ENCODE measurements at places on chromosomes 2 and 18.

GRCh38 chr18:34779112-34779511 is 69.0 kb downstream of the DTNA start:
- DNase-seq = no peak

DNA sequence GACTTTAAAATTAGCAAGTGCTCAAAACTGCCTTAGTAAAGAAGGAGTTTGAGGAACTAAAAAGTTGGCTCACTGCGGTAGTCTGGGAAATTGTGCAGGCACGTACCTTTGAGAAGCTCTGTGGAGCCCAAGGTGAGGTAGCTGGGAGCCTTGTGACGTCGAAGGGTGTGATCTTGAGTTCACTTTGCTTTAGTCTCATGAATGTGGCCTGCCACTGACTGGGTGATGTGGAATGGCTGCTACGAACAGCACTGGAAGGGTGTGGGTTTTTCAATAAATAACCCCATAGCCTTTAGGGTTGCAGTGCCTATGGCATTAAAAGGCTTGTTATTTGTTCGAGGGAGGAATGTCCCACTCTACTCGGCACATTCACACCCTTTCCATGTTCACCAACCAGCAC is 312.3 kb downstream of the PRKCE start:
- DNase-seq = no peak

GRCh38 chr18:62126737-62127136 is 60.1 kb downstream of the PIGN start:
- DNase-seq = no peak

DNA sequence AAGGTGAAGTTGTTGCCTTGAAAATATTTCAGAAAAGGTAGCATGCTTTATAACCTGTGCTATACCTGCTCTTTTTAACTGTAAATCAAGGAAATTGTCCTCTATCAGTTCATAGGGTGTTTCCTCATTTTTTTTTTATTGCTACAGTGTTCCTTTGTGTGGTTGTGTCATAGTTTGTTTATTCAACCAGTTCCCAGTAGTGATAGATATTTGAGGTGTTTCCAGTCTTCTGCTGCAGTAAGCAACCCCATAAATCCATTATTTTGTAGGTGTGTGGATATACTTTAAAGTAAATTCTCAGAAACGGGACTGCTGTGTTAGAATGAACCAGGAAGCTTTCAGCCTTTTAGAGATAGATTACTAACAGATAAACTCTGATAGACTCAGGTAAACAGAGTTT is 39.6 kb downstream of the SEMA4F start:
- no peak for DNase-seq

DNA sequence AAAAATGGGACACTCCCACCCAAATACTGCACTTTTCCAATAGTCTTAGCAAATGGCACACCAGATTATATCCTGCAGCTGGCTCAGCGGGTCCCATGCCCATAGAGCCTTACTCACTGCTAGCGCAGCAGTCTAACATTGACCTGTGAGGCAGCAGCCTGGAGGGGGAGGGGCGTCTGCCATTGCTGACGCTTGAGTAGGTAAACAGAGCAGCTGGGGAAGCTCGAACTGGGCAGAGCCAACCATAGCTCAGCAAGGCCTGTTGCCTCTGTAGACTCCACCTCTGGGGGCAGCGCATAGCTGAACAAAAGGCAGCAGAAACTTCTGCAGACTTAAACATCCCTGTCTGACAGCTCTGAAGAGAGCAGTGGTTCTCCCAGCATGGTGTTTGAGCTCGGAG is 110.4 kb downstream of the CTIF start:
- no peak for DNase-seq

- DNase-seq = no peak
Measured at GRCh38 chr2:44083054-44083453, 85.6 kb upstream of the PPM1B start.

GRCh38 chr18:28163201-28163775 is 13.6 kb downstream of the CDH2 start:
- DNase-seq = no peak

DNA sequence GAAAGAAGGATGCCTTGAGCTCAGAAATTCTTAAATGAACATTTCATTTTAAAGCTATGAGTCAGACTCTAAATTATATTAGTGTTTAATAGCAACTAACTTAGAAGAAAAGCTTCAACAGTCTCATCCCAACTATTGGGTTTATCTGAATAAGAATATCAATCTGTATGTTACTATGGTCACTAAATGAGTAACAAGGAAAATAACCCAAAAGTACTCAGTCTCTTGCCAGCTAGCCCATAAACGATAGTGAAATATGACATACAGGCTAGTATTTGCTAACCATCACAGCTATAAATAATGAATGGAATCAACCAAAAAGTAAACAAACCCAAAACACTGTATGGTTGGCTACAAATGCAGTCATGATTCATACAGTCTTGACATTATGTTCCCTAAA is 174.9 kb downstream of the RAB3GAP1 start:
- DNase-seq = no peak

DNA sequence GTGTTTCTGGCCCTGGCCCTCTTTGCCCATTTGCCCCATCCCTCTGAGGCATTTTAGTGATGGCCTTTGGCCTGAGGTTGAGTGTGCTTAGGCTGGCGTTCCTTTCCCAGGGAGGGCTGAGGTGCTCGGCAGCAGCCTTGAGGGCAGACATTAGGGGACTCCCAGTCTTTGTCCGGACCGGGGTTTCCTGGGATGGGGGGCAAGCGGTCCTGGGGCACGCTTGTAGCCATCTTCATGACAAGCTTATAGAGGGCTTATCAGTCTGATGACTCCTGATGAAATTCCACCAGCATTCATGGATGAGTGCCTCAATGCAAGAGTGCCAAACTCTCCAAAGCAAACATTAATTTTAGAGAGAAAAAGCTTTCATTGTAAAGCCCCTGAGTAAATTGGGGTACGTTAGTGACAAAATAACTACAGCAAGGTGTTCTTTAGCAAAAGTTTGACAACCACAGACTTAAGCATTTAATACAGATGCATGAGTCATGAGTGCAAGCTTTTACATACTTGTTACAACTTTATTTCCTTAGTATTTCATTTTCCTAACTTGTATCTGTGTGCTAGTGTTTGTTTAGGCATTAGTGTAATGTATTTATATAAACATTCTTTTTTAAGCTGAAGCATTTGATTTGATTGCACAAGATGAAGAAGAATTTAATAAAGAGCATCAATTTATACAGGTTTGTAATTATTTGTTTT is 45.6 kb downstream of the CEP192 start:
- DNase-seq = no peak

DNA sequence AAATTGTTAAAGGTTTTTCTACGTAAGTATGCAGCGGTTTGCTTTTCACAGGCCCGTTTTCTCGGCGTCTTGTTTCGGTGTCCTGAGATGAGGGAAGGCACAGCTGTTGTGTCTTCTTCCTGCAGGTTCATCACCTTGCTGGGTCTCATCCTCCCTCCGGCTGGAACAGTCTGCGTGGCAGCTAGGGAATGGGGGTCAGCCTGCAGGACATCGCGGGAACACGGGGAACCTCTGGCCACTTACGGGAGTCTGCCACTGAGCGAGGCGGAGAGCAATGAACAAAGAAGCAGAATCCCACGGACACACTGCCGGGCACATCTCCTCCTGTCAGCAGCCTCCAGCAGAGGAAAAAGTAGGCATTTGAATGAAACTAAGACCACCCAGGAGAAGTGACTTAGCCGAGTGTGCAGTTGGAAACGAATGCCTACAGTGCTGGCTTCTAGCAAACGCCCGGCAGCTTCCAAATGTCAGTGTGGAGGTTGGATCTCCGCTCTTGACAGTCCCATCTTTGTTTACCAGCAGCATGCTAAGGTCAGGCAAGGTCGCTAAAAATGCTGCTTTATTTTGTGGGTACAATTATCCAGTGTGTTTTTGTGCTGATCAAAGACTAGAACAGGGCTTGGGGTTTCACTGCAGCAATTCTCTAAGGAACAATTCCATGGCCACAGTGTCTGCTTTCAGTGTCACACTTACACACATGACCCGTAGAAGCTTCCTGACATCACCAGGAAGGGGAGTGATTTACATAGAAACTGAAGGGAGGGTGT is 109.8 kb upstream of the SEC11C start:
- no peak for DNase-seq

DNA sequence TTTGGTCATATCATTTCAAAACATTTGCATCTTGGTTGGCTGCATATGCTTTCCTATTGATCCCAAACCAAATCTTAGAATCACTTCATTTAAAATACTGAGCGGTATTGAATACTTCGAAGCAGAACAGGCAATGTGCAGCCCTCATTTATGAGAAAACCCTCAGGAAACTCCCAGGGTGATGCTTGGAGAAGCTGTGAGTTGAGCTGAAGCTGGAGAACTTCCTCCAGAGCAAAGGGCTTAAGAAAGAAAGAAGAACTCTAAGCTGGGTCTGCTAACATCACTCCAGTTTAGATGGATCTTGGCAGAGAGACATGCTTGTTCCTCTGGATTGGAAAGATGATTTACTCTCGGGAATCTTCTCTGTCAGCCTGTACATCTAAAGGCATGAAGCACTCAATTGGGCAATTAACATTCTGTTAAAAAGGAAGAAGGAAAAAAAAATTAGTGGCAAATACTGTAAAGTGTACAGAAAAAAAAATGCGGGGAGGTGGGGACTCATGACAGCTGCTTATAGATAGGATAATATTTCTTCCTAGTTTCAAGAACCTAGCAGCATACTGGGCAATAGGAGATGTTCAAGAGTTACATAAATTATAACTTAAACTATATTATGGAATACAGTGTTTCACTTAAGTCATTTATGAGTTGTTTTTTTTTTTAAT is 49.5 kb downstream of the ATIC start:
- no peak for DNase-seq

DNA sequence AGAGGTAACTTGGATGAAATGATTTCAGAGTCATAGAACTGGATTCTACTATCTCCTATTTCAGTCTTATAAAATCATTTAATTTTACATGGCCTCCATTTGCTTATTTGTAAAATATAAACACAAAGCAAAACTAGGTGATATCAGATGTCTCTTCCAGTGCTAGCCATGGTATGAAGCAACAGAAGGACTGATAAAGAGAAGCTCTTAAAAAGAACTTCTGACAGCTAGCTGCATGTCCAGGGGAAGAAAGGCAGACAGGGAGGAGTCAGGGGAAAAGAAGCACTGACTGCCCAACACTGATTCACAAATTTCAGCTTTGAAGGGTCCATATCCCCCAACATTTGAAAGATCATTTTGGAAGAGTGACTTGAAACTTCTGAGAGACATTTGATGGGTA is 6.4 kb downstream of the SLC8A1 start:
- no peak for DNase-seq

GRCh38 chr2:173770947-173771678 is 194.1 kb downstream of the SP3 start:
- DNase-seq = no peak

DNA sequence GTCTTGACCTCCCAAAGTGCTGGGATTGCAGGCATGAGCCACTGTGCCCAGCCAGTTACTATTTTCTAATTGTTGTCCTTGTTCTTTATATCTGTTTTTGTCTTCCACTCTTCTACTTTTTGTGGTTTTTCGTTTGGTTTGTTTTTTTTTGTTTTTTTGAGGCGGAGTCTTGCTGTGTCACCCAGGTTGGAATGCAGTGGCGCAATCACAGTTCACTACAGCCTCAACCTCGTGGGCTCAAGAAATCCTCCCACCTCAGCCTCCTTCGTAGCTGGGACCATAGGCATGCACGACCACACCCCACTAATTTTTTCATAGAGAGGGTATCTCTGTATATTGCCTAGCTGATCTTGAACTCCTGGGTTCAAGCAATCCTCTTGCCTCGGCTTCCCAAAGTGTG is 100.7 kb downstream of the EHBP1 start:
- no peak for DNase-seq

GRCh38 chr2:15275346-15275745 is 285.8 kb downstream of the NBAS start:
- no peak for DNase-seq

DNA sequence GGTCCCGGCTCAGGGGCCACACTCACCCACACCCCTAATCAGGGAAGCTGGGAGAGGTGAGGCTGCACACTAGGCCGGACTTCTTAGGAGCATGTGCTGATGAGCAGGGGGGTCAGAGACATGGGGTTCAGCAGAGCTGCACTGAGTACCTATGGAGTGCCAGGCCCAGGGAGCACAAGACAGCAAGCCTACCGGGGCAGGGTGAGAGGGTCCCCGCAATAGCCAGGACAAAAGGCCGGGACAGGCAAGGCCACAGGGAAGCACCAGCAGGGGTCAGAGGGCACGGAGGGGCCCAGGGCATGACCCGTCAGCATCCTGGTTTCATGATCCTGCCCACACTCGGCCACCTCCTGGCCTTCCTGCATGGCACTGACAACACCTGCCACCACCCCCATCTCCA is 73.5 kb downstream of the TNS1 start:
- DNase-seq = no peak

DNA sequence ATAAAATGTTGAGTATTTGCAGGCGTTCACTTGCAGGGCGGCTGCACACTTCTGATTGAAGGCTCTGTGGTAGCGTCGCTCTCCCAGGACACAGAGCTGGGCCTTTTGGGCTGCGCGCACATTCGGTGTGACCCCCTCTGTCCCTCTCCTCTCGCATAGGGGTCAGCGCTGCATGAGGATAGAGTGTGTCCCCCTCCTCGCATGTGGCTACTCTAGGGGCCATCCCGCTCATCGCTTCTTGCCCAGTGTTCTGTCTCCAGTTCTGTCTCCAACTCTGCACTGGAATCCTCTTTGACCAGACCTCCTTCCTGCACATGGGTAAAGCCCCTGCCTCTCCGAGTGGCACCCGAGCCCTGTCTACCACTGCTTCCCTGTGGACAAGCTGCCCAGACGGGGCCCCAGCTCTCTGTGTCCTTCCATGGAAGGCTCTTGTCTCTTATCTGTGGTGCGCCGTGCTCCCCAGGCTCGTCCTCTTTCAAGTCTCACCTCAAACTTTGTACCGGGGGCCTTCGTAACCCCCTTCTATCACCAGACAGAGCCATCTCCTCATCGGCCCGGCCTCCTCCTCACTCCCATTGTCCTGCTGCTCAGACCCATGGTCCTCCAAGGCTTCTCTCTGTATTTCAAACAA is 278.0 kb upstream of the HDAC4 start:
- DNase-seq = no peak

DNA sequence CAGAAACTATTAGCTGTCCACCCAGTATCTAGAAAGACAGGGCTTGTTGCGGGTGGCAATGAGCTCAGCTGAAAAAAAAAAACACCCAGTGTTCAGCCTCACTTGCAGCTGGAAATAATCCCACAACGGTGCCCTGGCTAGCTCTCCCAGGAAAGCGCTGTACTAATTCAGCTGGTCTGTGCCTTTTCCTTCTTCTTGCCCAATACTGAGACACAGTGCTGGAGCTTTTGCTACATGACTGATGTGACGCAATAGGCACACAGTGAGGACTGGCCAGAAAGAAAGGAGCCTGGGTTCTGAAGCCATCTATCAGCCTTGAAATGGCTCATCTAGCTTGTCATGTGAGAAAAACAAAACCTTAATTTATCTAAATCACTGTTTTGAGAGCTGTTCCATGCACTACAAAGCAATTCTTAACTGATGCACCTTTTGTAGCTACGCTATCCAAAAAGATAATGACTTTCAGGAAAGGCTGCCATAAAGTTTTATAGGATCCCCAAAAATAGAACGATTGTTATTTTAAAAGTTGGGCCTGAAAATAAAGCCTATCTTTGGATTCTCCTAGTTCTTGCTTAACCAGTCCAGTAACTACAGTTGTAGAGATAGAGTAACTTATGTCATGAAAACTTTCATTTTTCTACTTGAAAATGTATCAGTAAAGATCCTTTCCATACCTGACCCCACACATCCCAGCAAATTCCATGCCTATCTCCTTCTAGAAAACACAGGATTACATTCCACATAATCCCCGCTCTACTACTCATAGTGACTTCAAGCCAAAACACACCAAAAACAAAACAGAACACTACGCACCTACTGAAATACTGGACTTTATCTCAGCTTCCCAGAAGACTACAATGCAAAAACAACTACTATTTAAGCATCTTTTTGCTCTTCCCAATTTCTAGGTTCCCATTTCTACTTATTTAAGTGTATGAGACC is 15.9 kb downstream of the KIDINS220 start:
- DNase-seq = no peak
